OCI-M1 (cell line): ENCODE measurements at places on chromosomes 12 and 14.

DNA sequence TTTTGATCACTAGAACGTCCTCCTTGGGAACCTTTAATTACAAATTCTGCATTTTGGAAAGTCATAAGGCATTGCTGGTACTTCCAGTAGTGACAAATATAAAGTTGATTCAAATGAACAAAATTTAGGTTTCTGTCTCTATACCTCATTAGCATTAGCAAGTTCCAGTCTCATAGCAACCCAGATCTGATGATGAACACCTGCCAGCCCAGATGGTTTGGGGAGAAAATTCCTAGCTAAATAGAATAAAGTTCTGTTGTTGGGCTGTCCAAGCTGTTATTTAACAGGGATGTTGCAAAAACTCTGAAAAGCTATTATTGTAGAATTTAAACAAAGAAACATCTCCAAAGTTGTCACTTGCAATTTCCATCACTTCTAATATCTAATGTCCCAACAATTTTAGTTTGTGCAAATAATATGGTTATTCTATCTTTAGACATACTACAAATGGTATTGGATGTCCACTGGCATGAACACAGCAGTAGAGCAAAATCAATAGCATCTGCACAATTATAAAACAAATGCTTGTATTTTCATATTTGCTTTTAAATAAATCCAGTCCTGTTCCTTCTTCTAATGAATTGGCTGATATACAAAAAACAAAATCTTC, 299.4 kb downstream of the SLC16A7 start:
- no peak for DNase-seq

DNA sequence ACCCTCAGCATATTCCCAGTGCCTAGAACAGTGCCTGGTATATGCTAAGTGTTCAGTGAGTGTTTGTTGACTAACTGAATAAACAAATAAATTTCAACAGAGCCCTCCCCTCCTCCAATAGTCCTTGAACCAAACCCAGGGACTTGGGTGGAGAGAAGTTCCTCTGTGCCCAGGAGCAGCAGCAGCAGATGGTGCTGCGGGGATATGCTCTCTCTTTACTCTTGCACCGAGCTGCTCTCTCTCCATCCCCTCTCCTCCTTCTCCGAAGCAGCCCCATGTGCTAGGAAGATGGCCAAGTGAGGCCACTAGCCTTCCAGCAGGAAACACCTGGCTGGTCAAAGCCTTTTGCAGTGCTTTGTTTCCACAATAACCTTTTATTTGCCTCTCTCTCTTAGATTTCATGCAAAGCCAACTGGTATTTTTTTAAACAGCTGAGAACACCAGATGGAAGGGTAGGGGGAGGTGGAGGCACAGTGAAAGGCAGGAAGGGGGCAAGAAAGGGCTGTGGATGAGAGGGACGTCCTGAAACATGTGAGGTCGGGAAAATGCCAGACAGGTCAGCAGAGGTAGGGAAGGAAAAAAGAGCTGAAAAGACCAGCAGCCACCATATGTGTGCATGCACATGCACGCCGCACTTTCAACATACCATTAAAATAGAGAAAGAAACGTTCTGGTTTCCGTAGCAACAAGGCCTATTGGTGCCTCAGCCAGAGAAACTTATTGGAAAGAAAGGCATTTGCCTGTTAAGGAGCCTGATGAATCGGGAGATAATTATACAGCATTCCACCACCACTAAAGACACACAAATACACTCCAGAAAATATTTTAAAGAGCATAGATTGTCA, 78.9 kb downstream of the EMP1 start:
- DNase-seq = no peak

DNA sequence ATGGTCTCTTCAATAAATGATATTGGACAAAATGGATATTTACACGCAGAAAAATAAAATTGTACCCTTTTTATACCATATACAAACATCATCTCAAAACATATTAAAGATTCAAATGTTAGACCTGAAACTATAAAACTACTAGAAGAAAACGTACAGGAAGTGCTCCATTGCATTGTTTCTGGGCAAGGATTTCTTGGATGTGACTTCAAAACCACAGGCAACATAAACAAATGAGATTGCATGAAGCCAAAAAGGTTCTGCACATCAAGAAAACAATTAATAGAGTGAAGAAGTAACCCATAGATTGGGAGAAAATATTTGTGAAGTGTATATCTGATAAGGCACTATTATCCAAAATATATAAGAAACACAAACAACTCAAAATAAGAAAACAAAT, 812.4 kb downstream of the NRXN3 start:
- DNase-seq = no peak

DNA sequence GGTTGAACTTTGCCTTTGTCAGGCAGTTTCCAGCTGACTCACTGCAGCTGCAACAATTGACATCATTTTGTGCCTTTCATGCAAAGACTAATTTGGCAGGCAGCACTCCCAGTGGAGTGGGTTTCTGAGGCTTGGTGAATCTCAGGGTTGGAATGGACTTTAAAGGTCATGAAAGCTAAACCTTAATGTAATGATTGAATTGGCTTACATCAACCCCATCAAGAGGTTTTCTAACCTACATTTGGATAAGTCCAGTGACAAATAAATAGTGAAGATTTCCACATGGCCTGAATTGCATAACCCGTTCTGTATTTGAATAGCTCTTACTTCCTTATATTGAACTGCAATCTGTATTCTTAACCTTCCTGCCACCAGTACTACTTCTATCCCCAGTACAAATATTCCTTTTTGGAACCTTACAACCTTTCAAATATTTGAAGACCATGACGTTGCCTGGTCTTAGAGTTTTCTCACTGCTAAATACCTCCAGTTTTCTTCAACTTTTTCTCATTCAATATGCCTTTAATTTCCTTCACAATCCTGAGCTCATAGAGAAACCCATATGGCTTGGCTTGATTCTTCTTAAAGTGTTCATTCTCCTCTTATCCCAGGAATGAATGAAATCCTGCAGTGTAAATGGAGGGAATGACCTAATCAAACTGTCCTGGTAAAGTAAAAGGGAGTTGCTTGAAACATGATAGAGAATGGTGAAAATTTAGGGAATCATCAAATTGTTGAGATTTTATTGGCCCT, 168.1 kb upstream of the NOVA1 start:
- DNase-seq = no peak

DNA sequence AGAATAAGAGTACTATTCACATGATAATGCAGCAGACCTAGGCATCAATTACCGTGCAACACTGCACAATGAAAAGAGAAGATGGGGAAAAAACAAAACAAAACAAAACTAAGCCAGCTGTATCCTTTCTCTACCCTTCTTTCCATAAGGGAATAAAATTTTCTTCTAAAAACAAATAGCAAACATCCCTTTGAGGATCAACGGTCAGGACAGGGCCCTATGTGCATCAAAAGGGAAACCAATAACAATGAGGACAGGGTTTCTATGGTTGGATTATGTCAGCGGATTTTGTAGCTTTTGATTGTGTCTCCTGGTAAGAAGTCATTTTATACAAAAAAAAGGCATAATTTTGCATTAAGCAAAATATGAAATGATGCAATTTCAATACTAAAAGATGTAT, 350.3 kb downstream of the SLC6A15 start:
- no peak for DNase-seq
